ENCODE measurements at places on chromosomes 11 and 22.

GRCh38 chr11:2573240-2574042, 126.4 kb downstream of the KCNQ1OT1 start:
- DNase-seq: no peak

- no peak for DNase-seq
These were observed 100.2 kb upstream of the LMO1 start for GRCh38 chr11:8363921-8364320.

GRCh38 chr11:114340311-114341131, 44.3 kb downstream of the NNMT start:
- no peak for DNase-seq

DNA sequence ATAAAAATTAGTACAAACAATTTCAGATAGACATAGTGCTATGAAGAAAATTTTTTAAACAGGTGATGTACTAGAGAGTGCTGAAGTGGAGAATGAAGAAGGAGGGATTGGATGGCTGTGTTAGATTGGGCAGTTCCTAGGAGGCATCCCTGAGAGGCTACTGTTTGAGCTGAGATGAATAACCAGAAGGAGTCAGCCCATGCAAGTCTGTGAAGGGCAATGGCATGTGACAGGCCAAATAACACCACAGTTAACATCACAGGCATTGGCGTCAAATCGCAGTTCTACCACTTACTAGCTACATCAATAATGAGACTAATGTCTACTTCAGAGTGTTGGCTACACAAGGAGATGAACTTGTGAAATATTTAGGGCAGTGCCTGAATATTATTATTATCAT, 35.4 kb downstream of the HORMAD2 start:
- DNase-seq: no peak

GRCh38 chr11:120249279-120250262, 9.6 kb downstream of the POU2F3 start:
- DNase-seq: no peak

DNA sequence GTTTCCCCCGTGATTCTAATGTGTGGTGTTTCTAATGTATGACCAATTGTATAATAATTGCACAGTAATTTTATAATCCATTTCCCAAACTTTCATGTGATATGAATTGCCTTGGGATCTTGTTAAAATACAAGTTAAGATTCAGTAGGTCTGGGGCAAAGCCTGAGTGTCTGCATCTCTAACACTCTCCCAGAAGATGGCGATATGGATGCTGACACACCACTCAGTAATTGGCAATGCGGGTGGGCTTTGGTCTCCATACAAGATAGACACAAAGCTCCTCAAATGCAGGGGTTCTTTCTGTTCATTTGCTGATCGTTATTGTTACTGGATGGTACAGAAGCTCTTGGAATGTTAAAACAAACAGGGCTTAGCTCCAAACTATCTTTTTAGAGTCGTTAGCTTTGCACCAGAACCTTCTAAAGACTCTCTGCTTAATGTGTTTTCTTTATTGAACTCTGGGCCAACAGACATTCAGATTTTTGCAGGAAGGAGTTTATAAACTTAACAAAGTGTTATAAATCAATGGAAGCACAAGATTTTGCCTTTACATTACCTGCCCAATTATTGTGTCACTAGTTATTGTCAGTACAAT, 45.4 kb upstream of the ANO3 start:
- no peak for DNase-seq

GRCh38 chr11:62588966-62589637, 2.2 kb downstream of the TUT1 start:
- DNase-seq: no peak

GRCh38 chr11:74566146-74566960, 26.0 kb upstream of the POLD3 start:
- no peak for DNase-seq

DNA sequence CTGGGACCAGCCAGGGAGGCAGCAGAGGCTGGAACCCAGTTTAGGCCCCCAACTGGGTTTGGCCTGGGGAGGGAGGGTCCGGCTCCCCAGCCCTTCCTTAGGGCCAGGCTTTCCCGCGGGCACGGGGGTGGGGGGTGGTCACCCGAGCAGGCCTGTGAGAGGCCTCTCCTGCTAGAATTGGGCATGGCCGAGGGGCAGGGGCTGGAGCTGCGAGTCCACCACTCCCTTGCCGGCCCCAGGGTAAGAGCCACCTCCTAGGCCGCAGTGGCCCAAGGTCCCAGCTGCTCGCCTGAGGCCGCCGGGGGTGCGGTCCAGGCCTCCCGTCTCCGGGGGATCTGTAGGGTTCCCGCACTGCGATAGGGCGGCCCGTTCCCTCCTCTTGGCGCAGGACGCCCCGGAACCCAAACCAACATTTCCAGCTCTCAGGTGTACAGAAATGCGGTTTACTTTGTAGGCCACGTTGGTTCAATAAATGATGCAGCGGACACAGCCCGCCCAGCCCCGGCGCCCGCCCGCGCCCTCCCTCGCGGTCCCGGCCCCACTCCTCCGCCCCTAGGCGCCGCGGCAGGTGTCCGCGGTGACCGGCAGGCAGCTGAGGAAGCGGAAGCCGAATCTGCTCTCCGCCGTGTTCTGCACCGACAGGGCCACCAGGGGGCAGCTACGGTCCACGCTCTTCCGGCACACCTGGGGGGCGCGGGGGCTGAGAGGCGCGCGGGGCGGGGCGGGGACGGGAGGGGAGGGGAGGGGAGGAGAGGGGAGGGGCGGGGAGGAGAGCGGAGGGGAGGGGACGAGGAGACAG, 5.9 kb downstream of the LMNTD2 start:
- no peak for DNase-seq

Data from esophagus squamous epithelium (tissue), 5 donors.